T-helper 2 cell (primary cell): ENCODE measurements at places on chromosomes 7 and 10.
A peak's percentile ranks its signal among the peaks of the same experiment; 100 is the strongest.

DNA sequence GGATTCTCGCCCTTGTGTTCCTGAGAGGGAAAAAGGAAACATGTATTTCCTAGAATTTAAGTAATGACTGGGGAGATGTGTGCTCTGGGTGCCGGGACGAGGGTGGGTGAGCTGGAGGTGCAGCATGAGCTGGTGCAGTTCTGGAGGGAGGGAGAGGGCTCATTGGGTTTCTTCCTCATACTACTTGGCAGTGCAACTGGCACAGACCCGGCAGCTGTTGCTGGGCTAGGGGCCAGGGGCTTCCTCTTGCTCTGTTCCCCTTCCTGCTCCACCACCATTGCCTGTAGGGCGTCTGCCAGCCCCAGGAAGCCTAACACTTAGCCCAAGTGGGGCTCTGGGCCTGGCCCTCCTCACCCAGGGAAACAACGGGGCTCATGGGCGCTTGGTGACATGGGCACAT, 5.9 kb downstream of the RET start:
- DNase-seq: no peak

GRCh38 chr10:76839276-76839675, 798.3 kb downstream of the KCNMA1 start:
- DNase-seq: no peak

GRCh38 chr7:42174391-42174912, 62.6 kb downstream of the GLI3 start:
- DNase-seq: no peak

- DNase-seq: no peak
These were observed 145.5 kb downstream of the TRIL start for GRCh38 chr7:28812616-28813015.

DNA sequence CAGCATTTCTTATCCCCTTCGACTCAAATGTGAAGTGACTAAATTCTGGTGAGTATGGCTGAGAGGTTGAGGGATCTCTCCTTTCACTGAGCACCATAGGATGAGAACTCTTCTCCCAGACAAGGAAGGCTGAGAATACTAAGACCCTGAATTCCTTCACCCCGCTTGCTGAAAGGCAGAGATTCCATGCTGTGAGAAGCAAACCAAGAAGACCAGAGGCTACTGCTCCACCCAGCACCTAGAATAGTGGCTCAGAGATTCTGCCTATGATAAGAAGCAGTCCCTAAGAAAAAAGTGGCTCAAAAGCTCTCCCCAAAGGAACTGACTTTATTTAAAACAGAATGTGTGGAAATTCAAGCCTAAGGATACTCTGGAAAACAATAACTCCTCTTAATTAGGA, 26.7 kb upstream of the WNT2 start:
- DNase-seq: no peak

DNA sequence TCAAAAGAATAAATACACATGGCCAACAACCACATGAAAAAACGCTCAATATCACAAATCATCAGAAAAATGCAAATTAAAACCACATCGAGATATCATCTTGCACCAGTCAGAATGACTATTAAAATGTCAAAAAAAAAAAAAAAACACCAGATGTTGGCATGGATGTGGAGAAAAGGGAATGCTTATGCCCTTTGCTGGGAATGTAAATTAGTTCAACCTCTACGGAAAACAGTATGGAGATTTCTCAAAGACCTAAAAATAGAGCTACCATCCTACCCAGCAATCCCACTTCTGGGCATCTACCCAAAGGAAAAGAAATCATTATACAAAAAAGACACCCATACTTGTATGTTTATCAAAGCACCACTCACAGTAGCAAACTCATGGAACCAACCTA, 45.0 kb upstream of the DIP2C start:
- DNase-seq: no peak

- DNase-seq: no peak
These were observed 25.6 kb downstream of the SORBS1 start for GRCh38 chr10:95535526-95535925.

GRCh38 chr7:31000161-31000693, 36.5 kb downstream of the GHRHR start:
- no peak for DNase-seq

DNA sequence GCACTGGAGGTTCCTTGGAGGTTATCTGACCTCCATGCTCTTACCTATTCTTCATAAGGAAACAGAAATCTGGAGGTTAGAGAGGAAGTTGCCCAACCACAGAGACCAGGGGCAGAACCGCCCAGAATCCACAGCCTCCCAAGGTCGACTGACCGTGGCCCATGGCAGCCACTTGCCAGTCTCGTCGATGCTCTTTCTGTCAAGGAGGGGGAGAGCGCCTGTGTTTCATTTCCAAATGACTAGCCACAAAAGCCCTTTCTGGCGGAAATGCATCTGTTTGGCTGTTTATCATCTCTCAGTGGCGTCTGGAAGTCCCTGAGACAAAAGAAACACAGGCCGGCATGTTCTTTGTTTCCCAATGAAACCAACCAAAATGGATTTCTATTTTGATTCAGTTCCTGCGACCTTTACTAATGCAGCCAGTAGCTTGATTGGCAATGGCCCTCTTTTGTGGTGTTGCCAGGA, 2.9 kb downstream of the RAMP3 start:
- DNase-seq: peak; percentile 11

- no peak for DNase-seq
These were observed 136.4 kb downstream of the SDK1 start for GRCh38 chr7:3437467-3437866.

- no peak for DNase-seq
These were observed 51.0 kb downstream of the AMZ1 start for GRCh38 chr7:2738766-2739549.

- no peak for DNase-seq
These were observed 78.3 kb upstream of the FZD8 start for GRCh38 chr10:35720366-35720765.

GRCh38 chr7:137335814-137336213, 7.7 kb downstream of the PTN start:
- DNase-seq: no peak

GRCh38 chr10:9301148-9301547, 1246.7 kb downstream of the GATA3 start:
- no peak for DNase-seq

DNA sequence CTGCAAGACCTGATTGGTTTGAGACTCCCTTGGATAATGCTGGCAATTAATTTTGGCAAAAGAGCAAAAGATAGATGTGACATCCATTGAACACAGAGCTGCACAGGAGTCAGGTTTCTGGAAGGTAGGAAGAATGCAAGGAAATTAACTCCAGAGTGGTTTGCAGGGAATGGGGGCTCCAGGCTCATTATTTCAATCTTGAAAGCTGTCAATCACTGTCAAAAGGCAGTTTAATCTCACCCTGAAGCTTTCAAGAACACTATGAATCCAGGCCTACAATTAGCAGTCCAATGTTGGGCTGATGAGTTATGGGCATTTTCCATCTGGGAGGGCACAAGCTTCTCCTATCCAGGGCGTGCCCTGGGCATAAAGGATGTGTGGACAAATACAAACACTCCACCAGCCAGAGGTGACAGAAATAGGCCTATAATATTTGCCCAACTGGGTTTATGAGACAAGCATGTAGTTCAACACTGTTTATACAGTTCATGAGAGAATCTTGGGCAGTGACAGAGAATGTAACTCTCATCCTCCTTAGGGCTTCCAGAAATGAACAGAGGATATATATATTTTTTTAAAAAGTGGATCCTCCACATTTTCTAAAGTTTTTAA, 80.5 kb downstream of the KCNMA1 start:
- DNase-seq: no peak

DNA sequence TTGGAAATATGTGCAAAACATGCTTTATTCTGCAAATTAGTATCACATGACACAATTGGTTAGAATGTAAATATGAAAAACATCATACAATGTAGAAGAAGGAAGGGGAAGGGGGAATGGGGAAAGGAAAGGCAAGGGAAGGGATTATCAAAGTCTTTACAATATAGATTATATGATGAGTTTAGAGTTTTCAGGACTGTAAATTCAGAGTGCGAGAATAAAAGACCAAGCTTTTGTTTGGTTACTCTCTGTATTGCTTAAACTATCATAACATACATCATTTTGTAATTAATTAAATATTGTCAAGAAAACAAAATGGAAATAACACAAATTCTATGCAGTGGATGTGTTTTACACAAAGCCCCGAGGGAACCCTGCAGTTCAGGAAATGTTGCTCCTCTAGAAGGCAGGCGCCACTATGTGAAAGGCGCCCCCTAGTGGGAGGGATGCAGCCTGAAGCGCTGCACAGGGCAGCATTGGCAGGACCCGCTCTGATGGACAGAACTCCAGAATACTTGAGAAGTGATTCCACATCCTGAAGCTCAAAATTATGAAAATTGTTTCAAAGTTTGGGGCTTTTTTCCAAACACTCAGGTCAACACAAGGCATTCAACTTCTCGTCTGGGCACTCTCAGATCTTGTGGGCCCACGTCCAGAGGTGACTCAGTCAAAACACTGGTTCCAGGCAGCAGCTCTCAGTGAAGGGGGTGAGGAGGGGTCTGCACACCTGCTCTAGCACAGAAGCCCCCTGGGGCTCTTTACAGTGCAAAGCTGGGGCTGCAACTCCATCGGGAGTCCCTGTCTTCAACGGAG, 31.6 kb upstream of the TMEM254 start:
- DNase-seq: peak; percentile 51

- no peak for DNase-seq
These were observed 565.2 kb downstream of the TCERG1L start for GRCh38 chr10:130746311-130746710.
